Hematopoietic multipotent progenitor cell treated with erythropoietin and hydrocortisone succinate and interleukin-3 and kit ligand, for 4 days (in vitro differentiated cells): ENCODE measurements at places on chromosomes 4 and X.
A peak's percentile ranks its signal among the peaks of the same experiment; 100 is the strongest.

DNA sequence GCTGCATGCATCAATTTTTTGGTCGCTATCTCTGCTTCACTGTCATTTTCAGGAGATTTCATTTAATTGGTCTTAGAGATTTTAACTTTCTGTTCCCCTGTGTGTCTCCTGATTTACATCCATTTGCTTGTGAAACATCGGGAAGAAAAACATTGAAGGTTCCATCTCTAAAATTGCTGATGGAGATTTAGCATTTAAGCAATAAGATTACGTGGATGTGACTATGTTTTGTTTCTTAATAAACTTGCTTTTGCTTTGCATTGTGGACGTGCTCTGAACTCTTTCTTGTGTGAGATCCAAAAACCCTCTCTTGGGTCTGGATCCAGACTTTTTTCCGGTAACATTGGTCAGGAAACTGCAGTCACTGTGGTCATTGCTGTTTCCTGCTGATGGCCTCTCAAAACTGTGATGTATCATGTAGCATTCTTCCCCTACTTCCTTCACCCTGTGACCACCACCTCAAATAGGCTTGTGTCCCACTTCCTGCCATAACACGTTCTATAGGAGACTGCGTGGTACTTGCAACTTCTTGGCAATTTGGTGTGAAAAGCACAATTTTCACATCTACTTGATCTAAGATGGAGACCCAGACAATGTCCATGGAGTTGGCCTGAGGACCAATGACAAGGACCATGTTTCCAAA, 4.9 kb downstream of the CXCL2 start:
- peak; percentile 87 for DNase-seq

- no peak for DNase-seq
Measured at GRCh38 chr4:85029453-85029852, 63.0 kb upstream of the WDFY3 start.

DNA sequence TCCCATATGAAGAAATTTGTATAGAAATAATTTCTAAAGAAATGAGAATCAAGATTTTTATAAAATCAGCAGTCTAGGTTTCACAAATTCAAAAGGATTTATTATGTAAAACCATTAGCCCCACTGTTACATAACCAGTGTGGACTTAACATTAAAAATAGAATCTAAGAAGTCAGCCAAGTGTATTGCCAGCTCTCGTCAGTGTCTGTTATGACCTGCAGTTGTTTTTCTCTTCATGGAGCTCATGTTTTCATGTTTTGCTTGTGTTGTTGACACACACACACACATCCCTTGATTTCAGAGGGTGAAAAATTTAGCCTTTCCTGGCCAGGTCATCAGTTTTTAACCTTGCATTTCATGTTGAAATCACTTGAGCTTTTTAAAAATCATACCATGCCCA, 39.5 kb downstream of the USP38 start:
- DNase-seq = no peak

DNA sequence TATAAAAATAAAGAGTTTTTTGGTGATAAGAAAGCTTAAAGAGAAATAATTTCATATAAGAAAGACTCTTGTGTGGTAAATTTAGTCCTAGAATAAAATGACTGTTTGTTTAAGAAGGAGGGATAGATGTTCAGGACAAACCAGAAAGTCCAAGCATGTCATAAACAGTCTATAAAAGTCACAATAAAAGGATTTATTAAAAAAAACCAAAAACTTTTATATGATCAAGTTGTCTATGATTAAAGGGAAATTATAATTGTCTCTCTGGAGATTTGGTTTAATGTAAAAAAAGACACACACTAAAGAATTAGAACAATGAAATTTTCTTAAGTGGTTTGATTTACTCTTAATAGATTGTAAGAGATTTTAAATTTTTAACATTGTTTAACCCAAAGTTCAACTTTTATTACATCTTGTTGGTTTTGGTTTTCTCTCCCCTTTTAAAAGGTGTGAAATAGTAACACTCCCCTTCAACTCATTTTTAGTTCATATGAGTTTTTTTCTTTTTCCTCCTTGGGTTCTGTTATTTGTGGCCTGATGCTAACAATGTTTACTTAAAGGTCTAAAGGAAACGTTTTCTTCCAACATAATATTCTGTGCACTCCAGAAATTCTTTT, 89.7 kb downstream of the PDHA2 start:
- DNase-seq = peak; percentile 25

- DNase-seq = peak; percentile 56
Measured at GRCh38 chr4:16196482-16197393, 29.5 kb downstream of the TAPT1 start.

GRCh38 chrX:41265615-41266014, 68.3 kb upstream of the DDX3X start:
- DNase-seq = peak; percentile 50

GRCh38 chr4:128604840-128605239, 204.7 kb upstream of the JADE1 start:
- DNase-seq = no peak
